Peyer's patch (tissue), 4 donors: ENCODE measurements at places on chromosomes 3 and 15. TPM values are rescaled to one million over a fixed set of nuclear protein-coding genes. Genes with fewer than 3 reads are reported as not detected.

The ZBED2 gene
- not detected for total RNA-seq

The SLC38A3 gene
- 1.3 TPM for total RNA-seq

The CYP1A1 gene
- not detected for total RNA-seq

The SAXO2 gene
- total RNA-seq, result not detected

The POLQ gene
- total RNA-seq, result 11.6 TPM

The LSAMP gene
- 8.3 TPM for total RNA-seq

The ATP13A5 gene
- total RNA-seq, result not detected

The CPNE9 gene
- not detected for total RNA-seq

The CFAP92 gene
- not detected for total RNA-seq

The OSTN gene
- total RNA-seq, result not detected

The FRMD4B gene
- total RNA-seq, result 28.6 TPM

DNA sequence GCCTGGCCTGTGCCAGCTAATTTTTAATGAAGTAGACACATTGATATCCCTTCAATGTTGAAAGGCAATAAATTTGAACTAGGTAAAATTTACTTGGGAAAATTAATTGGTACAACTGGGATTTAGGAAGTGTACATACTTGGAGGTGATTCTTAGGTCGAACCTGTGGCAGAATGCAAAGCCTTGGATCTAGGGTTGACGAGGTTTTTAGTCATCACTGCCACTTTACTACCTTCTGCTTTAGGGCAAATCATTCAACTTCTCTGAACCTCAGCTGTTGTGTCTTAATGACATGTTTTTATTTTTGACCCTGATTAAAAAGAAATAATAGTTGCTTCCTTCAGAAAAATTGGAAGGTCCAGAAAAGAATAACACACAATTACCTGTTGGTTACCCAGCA lies 2.5 kb downstream of the APPL1 start:
- DNase-seq, result no peak

DNA sequence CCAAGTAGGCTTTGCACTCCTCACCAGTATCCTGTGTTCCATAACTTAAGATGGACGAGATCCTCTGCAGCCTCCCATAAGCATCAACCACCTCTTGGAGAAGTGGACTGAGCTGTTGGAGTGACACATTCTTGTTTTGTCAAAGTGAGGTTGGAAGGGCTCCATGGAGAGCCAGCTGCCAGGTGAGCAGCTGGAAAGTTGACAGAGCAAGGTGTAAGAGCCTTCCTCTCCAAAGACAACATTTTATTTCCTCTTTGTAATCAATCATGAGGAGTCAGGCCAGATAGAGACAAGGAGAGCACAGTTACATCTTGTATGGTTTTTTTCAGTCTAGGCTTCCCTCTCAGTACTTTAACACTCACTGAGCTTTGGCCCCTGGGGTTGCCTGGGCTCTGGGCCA lies 5.1 kb downstream of the ABI3BP start:
- DNase-seq, result no peak

DNA sequence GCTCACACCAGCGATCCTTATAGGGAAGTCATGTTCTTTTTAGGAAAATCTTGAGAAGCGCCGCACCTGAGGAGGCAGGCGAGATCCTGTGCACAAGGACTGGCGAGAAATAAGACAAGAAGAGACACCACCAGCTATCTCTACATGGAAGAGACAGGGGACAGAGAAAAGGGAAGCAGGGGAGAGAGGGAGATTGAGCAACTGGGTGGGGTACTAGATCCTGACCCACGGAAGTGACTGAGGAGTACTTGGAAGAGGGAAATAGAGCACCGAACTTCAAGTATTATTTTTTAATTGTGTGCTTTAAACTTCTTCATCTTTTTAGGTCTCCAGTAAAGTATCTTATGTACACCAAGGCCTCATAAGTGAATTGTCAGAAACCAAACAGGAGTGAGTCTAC lies 742.0 kb upstream of the LMCD1 start:
- no peak for DNase-seq

GRCh38 chr3:45908761-45909160 lies 22.4 kb downstream of the CCR9 start:
- DNase-seq, result no peak

- no peak for DNase-seq
Measured at GRCh38 chr3:161171639-161172552, 49.2 kb upstream of the NMD3 start.

GRCh38 chr15:51967583-51967982 lies 4.0 kb downstream of the LEO1 start:
- no peak for DNase-seq

DNA sequence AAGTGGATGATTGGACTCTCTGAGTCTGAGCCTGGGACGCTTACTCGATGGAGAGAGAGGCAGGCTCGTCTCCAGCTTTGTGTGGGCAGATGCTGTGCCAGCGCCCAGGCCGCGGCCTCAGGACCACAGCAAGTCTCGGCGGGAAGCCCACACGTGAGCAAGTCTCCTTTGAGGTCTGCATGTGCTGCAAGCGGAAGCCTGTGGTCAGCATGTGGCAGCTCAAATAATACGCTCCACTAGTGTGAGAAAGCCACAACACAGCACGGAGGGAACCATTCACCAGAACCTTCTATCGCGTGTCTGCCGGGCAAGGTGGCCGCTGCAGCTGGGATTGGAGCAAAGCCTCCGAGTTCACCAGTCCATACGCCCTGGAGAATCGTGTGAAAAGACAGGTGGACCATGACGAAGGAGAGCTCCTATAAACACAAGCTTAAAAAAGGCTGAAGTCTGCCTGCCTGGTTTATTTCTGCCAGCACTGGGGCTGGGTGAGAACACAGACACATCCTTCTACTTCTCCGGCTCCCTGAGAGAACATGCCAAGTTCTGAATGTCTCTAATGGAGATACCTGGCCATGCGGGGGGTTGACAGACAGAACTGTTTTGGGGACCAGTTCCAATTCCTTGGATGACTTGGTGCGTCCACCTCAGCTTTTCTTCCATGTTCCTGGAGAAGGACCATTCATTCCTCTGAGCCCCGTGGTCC lies 82.0 kb upstream of the LRIG1 start:
- DNase-seq, result peak; percentile 48

DNA sequence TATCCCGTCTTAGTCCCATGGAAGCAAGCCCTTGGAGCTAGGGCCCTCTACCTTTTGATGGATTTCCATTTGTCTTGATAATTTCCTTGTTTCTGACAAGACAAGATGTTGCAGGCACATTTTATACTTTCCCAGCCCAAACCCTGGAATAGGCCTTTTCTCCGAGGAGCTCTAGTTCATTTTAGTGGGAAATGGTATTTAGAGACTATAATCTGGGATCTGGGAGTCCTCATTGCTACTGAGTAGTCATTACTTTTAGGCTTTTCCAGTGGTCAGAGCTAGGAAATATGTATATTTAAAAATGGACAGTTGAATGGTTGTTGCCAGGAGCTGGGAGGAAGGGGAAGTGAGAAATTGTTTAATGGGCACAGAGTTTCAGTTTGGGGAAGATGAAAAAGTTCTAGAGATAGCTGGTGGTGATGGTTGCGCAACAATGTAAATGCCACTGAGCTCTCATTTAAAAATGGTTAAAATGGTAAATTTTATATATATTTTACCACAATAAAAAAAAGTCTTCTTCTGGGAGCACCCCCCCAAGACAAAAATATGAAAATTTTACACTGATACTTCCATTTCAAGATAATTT lies 31.6 kb downstream of the MLH1 start:
- DNase-seq, result no peak

- DNase-seq, result no peak
Measured at GRCh38 chr3:159239059-159239458, 437.2 kb downstream of the MFSD1 start.

DNA sequence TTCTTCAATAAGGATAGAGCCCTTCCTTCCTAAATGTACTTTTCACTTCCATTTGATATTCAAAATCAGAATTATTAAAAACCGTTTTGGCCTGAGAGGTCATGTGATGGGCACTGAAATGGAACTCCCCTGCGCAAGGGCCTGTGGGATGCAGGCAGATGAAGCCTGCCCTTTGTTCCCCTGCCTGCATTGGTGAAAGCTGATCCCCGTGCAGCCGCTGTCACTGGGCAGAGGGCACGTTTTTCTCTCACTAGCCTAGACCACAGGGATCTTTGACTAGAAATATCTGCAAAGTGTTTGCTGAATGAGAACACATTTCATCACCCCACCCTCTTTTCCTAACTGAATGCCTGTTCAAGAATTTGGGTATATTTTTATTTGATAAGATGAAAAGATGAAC lies 74.9 kb downstream of the TIPARP start:
- no peak for DNase-seq

GRCh38 chr3:194249323-194250097 lies 101.6 kb downstream of the CPN2 start:
- no peak for DNase-seq

DNA sequence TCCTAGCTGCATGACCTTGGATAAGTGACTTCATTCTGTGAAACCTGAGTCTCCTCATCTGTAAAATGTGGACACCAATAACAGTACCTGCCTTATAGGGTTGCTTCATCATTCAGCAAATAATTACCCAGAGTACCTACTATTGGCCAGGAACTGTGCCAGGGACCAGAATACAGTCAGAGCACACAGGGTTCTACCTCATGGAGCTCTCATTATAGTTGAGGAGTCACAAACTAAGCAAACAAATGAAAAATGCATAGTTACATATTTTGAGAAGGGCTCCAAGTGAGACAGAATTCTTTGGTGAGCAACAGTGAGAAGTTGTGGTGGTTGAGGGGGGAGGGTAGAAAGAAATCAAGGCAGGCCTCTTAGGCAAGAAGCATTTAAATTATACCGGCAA lies 308.6 kb upstream of the WNT5A start:
- DNase-seq, result no peak

DNA sequence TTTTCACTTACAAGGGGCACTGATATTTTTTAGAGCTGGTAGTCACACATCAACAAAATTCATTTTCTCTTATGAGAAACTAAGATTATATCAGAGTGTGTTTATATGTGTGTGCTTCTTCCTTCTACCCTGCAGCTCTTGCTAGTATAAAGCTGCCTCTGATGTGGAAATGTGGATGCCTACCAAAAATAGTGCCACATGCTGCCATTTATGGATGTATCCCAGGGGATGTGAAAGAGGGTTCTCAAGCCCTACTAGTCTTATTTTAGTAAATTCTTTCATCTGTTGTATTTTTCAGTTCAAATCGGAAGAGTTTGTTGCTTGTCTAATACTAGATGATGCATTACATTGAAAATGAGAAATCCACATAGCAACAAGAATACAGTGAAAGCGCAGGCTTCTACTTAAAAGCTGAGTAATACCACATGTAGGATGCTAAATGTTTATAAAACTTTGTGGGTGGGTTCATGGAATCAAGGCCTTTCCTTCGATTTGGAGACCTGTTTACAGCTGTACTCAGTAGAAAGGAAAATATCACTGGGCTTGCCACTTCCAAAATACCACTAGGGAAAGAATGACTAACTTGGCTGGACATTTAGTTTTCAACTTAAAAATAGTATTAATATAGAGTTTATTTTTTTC lies 399.2 kb downstream of the EPHA3 start:
- no peak for DNase-seq

- DNase-seq, result no peak
Measured at GRCh38 chr15:97977734-97978133, 17.2 kb downstream of the ARRDC4 start.

- DNase-seq, result no peak
Measured at GRCh38 chr15:60091911-60092310, 87.8 kb downstream of the FOXB1 start.

DNA sequence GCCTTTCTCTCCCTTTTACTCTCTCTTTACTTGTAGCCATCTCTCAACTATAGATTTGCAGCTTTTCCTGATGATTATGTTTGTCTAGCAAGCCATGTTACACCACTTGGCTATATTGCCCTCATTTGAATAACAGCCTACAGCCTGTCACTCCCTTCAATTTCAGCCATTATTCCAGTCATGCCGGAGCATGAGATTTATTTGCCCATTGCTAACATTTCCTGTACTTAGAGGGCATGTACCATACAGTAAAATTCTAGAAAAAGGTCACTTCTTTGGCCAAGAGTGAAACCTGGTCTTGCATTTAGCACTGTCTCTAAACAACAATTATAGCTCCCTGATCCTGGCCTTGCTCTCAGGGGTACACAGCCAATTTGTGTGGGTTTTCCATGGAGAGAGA lies 221.7 kb upstream of the TMC3 start:
- DNase-seq, result no peak

GRCh38 chr3:117563063-117563462 lies 853.5 kb downstream of the TUSC7 start:
- no peak for DNase-seq

- no peak for DNase-seq
Measured at GRCh38 chr3:186220365-186220764, 111.5 kb upstream of the ETV5 start.

DNA sequence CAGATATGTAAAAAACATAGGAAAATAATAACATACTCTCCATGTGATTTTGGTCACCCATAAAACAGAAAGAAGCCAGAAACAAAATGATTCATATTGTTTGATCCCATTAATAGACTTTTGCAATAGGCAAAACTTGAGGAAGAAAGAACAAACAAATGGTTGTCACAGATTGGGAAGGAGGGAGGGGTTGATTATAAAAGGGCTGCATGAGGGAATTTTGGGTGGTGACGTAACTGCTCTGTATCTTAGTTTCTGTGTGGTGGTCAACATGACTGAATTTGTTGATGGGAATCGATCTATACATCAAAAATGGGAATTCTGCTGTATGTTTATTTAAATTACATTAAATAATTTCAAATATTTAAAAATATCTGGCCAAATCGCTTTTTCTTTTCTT lies 86.3 kb downstream of the P3H2 start:
- no peak for DNase-seq

GRCh38 chr3:46102059-46102779 lies 74.9 kb upstream of the XCR1 start:
- DNase-seq, result no peak
